ENCODE measurements at places on chromosomes 5 and 9. TPM values are rescaled to one million over a fixed set of nuclear protein-coding genes. Genes with fewer than 3 reads are reported as not detected.

SLC6A7 gene
- not detected for total RNA-seq

ANXA2R gene
- total RNA-seq = 1.6 TPM

RFESD gene
- total RNA-seq = 3.9 TPM

CD274 gene
- 1.2 TPM for total RNA-seq

ZNG1C gene
- 10.5 TPM for total RNA-seq

LCNL1 gene
- total RNA-seq = 0.10 TPM

ADRB2 gene
- total RNA-seq = 11.1 TPM

THBS4 gene
- 174 TPM for total RNA-seq

IRX2 gene
- 0.17 TPM for total RNA-seq

DOK3 gene
- total RNA-seq = 3.3 TPM

CLIC3 gene
- 0.90 TPM for total RNA-seq

ADAMTS6 gene
- 0.59 TPM for total RNA-seq

IL7R gene
- 1.6 TPM for total RNA-seq

MYMK gene
- total RNA-seq = not detected

RLN2 gene
- not detected for total RNA-seq

PAPPA gene
- total RNA-seq = 0.88 TPM

ZNF608 gene
- 7.3 TPM for total RNA-seq

MLANA gene
- not detected for total RNA-seq

EGFL7 gene
- total RNA-seq = 55.3 TPM

GABRB2 gene
- 0.28 TPM for total RNA-seq

NPR3 gene
- 30.4 TPM for total RNA-seq

CDH9 gene
- not detected for total RNA-seq

NR5A1 gene
- not detected for total RNA-seq

NUP155 gene
- total RNA-seq = 12.3 TPM

SOWAHA gene
- total RNA-seq = not detected

TIMD4 gene
- total RNA-seq = not detected

UAP1L1 gene
- 3.3 TPM for total RNA-seq

GNPDA1 gene
- total RNA-seq = 25.1 TPM

C5orf58 gene
- not detected for total RNA-seq

SMIM33 gene
- not detected for total RNA-seq

ESM1 gene
- total RNA-seq = 0.13 TPM

IL9 gene
- total RNA-seq = not detected

RNF208 gene
- total RNA-seq = 12.8 TPM

LCN15 gene
- total RNA-seq = not detected

LCN12 gene
- total RNA-seq = not detected

ZNF354C gene
- 2.4 TPM for total RNA-seq

NAIP gene
- 1.8 TPM for total RNA-seq
